Endodermal cell (in vitro differentiated cells): ENCODE measurements at places on chromosomes 3 and 15.

- no peak for DNase-seq
Measured at GRCh38 chr15:85005319-85005718, 23.7 kb downstream of the PDE8A start.

- DNase-seq = no peak
Measured at GRCh38 chr3:194503081-194503531, 16.3 kb upstream of the ATP13A3 start.

DNA sequence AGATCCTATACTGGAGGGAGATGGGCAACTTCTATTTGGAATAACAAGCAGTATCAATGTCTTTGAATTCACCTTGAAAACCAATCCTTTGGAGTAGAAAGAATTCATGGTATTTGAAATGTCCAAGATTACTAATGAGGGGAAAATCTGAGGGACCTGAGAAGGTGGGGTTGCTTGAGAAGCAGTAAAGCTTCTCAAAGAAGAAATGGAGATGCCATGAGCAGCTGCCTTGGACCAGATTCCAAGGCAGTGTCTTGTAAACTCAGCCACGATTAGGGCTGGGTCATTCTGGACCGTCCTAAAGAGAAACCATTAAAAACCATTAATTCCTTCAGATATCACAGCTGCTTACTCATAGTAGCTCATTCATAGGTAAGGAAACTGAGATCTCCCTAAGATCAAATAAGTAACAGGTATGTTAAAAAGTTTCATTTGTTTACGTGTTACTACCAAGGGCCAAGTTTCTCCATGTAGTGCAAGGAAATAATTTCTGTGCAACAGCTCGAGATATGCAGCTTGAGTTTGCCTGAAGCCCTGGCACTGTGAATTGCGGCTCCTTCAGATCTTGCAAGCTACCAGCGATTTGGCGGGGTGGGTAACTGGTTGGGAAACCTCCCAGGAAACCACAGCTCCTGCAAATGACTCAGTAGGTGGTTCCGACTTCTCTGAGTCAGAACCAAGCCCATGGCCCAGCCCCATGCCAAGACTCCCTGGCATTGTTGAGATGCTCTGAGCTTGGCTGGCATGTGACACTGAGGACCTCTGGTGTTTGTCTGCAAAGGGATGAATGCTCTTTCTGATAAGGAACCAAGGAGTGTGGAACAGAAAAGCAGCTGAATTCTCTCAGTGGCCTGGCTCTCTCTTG, 296.8 kb downstream of the RORA start:
- peak; percentile 69 for DNase-seq

DNA sequence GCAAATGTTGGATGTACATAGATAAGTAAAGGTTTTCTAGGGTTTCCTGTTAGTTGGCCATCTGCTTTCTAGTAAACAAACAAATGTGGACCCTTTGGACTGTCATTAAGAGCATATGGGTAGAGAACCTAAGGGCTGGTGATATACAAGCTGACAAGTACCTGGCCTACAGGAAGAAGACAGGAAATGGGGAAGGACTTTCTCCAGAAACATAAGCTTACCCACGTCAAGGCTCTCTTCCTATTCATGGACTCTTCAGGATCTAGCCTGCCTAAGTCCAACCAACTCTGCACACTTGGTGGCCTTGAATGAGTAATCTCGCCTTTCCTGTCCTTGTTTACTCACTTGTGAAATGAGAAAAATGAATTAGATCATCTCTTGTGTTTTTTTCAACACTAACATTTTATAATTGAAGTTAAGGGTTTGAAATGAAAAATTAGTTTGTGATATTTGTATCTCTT, 22.2 kb upstream of the GOLIM4 start:
- no peak for DNase-seq

- peak; percentile 86 for DNase-seq
Measured at GRCh38 chr3:46881596-46882376, 4.3 kb downstream of the PTH1R start.

DNA sequence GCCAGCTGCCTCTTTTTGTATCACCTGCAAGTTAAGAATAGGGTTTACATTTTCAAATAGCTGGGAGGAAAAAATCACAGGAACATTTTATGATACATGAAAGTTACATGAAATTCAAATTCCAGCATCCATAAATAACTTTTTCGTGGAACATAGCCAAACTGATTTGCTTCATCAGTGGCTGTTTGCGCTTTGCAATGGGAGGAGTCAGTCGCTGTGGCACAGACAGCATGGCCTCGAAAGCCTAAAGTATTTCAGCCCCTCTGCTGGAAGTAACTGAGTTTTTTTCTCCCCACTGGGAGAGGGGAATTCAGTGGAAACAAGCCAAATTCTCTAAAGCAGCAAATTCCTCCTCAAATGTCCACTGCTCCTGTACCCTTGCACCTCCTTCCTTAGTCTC, 271.9 kb downstream of the SUCLG2 start:
- no peak for DNase-seq

- no peak for DNase-seq
Measured at GRCh38 chr3:132650153-132650552, 9.5 kb downstream of the ACAD11 start.

GRCh38 chr3:50205413-50206276, 574 bp downstream of the SLC38A3 start:
- peak; percentile 91 for DNase-seq

DNA sequence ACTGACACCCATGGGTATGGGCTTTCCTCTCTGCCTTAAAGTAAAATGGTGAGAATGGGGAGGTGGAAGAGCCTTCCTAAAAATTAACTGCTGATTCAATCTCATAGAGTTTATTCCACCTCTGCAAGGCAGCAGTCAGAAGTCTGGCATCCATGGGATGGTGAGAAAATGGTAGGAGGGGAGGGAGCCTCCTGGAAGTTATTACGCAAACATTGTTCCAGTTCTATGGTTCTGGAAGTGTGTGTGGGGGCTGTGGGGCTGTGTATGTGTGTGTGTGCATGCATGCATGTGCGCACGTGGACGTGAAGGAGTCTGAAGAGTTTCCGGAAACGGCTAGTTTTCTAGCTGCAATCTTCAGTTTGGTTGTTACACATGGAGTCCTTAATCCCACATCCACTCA, 177.6 kb downstream of the KCNAB1 start:
- no peak for DNase-seq

GRCh38 chr3:127796045-127796830, 26.1 kb downstream of the MGLL start:
- DNase-seq = no peak

- peak; percentile 68 for DNase-seq
Measured at GRCh38 chr3:72997421-72997961, 880 bp downstream of the PPP4R2 start.

DNA sequence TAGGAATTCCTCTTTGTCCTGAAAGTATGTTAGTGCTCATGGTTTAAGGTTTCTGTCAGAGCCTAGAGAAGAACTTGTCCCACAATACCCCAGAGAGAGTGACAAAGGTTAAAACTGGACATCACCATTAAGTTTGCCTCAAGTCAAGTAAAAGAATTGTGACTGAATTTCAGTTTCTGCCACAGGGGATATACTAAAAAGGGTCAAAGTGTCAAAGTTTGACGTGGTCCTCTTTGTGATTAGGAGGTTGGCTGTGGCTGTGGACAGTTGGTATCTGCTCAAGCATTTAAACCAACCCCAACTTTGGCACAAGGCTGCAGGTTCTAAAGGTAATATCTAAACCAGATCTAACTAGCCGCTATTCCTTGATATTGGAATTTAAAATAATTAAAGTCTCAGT, 26.1 kb downstream of the FMN1 start:
- no peak for DNase-seq

DNA sequence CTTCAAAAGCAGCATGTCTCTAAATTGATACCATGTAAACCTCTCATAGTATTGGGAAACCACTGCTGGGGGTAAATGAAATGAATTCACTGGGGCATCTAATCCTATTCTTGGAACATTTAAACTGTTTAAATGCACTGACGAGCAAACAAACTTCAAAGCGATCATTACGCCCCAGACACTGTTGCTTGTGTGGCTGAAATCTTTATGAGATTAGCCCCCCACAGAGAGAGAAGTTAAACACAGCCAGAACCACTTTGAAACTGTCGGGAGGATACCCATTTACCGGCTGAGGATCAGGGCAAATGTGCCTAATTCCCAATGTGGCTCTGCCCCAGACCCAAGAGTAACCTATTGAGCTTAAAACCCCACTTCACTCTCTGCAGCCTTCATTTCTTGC, 308.4 kb upstream of the CDIN1 start:
- peak; percentile 85 for DNase-seq

DNA sequence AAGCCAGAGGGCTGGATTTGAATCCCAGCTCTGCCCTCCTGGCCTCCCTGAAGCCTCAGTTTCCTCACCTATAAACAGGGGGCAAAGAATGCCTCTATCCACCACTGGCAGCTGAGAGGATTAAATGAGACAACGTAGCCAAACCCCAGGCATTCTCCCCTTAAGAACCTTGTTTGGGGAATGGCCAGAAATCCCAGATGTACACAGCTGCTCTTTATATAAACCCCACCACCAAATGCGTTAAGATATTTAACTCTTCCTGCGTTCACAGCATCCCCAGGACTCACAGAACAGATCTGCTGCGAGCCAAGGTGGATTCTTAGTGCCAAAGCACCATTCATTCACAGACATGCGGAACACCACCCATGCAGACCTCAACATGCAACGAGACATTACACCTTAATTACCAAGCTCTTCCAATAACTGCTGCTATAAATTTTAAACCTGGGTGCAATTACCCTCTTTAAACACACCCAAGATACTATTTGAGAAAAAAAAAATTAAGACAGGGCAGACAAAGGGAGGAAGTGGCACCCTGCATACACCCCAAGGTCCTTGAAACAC, 5.2 kb downstream of the TLE3 start:
- DNase-seq = no peak

DNA sequence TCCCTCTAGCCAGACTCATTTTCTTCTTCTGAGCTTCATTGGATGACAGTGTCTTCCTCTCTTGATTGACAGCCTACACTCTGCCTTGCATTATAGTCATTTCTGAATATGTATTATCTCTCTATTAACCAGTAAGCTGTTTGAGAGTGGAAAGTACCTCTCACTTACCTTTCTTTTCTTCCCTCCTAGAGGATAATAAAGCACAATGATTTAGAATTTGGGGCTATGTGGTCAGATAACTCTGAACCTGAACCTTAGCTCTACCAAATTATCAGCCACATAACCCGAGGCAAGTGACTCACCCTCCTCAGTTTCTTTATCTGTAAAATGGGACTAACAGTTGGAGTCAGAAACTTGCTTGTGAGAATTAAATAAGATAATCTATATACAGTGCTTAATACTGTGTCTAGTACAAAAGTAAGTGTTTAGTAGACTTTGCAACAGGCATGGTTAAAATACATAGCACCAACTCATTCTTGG, 331.8 kb upstream of the TBL1XR1 start:
- DNase-seq = no peak

- DNase-seq = no peak
Measured at GRCh38 chr3:100297784-100298183, 36.8 kb upstream of the NIT2 start.

- DNase-seq = no peak
Measured at GRCh38 chr3:79473993-79474392, 293.8 kb downstream of the ROBO1 start.

- no peak for DNase-seq
Measured at GRCh38 chr3:159174715-159175692, 373.1 kb downstream of the MFSD1 start.

- no peak for DNase-seq
Measured at GRCh38 chr3:153892126-153892525, 229.1 kb upstream of the ARHGEF26 start.

GRCh38 chr3:159640225-159640624, 348.4 kb upstream of the IL12A start:
- DNase-seq = no peak

DNA sequence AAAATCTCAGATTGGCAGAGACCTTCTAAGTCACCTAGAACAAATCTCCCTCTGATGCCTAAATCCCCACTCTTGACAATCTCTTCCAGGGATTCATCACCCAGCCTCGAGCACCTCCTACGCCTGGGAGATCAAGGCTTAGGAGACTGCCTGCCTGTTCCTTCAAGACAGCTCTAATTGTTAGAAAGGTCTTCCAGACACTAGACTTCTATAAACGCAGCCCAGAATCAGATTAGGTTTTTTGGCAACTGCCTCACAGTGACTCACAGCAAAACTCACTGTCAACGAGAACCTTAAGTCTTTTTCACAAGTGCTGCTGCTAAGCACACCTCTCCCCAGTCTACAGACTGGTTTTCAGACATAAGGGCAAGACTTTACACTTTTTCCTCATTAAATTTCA, 23.1 kb downstream of the SRGAP3 start:
- DNase-seq = no peak

- DNase-seq = no peak
Measured at GRCh38 chr15:95923792-95924191, 406.7 kb upstream of the NR2F2 start.

DNA sequence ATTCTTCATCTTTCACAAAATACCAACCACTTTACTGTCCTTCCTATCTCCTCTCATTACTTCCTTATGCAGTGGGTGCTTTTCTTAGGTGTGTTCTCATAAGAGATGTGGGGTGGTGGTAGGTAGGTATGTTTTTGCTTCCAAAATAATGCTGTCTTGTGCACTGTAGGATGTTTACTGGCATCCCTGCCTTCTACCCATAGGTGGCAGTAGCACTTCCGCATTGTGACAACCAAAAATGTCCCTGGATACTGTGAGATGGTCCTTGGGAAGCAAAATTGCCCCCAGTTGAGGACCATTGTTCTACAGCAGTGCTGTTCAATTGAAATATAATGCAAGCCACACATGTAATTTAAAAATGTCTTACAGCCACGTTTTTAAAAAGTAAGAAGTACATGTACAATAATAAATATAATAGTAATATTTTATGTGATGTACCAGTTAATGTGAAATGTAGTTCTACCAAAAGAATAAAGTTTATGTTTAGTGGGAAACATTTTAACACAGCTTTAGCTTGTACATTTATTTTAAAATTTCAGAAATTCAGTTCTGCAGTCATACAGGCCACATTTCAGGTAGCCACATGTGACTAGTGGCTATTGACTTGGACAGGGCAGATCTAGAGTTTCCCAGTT, 75.2 kb downstream of the NEO1 start:
- DNase-seq = peak; percentile 76

- no peak for DNase-seq
Measured at GRCh38 chr3:171072432-171072831, 45.9 kb upstream of the SLC2A2 start.

- DNase-seq = peak; percentile 84
Measured at GRCh38 chr15:78368651-78369050, 28.5 kb downstream of the CRABP1 start.

- peak; percentile 91 for DNase-seq
Measured at GRCh38 chr3:197501879-197502620, 53.7 kb downstream of the BDH1 start.

DNA sequence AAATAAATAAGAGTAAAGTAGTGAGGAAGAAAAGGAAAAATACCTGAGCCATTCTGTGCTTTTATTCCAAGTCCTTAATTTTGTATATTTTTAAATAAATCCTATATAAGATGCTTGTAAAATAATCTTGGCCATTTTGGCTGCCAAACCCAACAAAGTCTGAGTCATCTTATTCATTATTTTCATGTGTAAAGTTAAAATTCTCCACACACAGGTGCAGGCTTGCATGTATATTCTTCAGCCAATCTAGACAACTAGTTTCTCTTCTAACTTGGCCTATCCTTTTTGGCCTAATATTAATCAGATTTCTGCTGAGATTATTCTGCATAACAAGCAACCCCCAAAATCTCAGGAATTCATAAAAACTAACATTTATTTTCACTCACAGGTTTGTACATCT, 189.8 kb upstream of the ATP11B start:
- no peak for DNase-seq

- peak; percentile 83 for DNase-seq
Measured at GRCh38 chr3:196569003-196569516, 600 bp downstream of the FBXO45 start.
